ENCODE measurements at places on chromosomes 3 and 15. TPM values are rescaled to one million over a fixed set of nuclear protein-coding genes. Genes with fewer than 3 reads are reported as not detected.

PLA2G4D gene
- under 0.01 TPM for total RNA-seq

XCR1 gene
- total RNA-seq = not detected

MYO5C gene
- total RNA-seq = 1.6 TPM

LRRC3B gene
- 39.9 TPM for total RNA-seq

STT3B gene
- total RNA-seq = 190 TPM

ZBTB47 gene
- 19.6 TPM for total RNA-seq

SLCO2A1 gene
- total RNA-seq = under 0.01 TPM

DNA sequence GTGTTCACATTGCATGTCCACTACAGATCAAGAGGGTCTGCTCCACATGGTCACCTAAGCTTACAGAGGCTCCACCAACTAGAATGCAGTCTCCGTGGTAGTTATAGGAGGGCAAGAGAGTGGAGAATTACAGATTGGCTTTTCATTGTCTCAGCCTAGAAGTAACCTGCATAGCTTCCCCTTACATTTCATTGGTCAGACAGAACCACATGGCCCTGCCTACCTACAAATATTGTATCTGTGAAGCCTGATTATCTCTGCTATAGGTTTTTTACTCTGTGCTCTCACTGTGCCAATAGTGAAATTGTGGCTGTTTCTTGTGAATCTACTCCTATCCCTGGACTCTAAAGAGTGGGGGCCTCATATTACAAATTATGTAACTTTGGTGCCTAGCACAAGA, 2.5 kb upstream of the TLNRD1 start:
- DNase-seq = no peak

DNA sequence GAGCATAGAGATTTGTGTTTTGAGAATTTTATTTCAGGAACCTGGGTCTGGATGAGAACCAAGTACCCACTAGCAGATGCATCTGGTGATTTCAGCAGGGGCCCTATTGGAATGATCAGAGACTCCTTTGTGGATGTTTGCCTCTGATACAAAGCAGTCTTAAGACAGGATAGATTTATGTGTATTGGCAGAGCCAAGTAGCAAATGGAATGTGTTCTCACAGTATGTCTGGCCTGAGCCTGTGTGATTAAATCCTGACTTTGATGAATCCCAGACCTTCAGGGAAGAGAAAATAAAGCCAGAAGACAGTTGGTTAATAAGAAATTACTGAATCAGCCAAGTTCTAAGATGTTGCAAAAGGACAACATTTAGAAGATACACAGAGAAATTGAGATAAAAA, 755.5 kb upstream of the SEMA6D start:
- DNase-seq = no peak

DNA sequence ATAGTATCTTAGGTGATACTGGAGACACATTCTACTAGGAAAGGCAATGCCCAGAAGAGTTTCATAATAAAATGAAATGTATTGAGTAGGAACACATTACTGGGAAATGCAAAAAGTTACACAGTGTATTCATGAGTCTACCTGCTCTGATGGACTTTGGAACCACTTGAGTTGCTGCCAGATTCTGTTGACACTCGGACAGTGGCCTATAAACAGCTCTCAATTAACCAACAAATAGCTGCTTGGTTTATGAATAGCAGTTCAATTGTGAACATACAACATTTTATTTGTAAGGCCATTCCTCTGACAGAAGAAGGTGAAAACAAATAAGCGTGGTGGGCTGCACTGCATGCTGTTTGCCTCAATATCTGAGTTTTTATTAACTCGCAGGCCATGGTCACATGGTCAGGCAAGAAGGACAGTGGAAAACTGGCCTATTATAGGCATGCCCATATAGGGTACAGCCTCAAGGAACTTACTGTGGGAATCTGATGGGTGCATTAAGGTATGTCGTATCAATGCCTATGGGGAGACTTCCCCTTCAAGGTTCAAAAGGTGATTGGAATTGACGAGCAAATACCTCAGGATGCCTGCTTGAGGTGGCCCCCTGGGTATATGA, 66.2 kb downstream of the C3orf80 start:
- DNase-seq = no peak

- no peak for DNase-seq
Measured at GRCh38 chr15:89077750-89078149, 10.5 kb upstream of the ABHD2 start.

DNA sequence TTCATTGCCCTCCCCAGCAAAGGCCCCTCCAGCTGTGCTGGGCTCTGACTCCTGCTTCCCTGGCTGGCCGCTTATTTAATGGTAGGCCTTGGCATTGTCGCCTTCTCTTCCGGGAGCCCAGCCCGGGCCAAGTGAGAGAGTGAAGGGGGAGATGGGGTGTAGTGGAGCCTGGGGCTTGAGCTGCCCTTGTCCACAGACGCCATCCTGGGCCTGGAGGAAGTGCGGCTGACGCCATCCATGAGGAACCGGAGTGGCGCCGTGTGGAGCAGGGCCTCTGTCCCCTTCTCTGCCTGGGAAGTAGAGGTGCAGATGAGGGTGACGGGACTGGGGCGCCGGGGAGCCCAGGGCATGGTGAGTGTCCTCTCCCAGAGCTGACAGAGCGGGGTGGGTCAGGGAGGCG, 3.3 kb downstream of the LMAN1L start:
- DNase-seq = no peak

- no peak for DNase-seq
Measured at GRCh38 chr3:165640970-165641369, 196.3 kb downstream of the BCHE start.

DNA sequence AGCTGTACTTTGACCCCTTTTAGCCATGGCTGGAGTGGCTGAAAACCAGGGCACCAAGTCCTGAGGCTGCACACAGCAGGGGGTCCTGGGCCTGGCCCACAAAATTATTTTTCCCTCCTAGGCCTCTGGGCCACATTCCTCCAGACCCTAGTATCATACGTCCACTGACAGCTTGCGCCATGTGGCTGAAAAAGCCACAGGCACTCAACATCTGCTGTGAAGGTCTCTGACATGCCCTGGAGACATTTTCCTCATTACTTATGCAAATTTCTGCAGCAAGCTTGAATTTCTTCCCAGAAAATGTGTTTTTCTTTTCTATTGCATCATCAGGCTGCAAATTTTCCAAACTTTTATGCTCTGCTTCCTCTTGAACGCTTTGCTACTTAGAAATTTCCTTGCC, 239.0 kb downstream of the SQOR start:
- DNase-seq = no peak

GRCh38 chr3:165532851-165533250, 304.4 kb downstream of the BCHE start:
- DNase-seq = no peak

DNA sequence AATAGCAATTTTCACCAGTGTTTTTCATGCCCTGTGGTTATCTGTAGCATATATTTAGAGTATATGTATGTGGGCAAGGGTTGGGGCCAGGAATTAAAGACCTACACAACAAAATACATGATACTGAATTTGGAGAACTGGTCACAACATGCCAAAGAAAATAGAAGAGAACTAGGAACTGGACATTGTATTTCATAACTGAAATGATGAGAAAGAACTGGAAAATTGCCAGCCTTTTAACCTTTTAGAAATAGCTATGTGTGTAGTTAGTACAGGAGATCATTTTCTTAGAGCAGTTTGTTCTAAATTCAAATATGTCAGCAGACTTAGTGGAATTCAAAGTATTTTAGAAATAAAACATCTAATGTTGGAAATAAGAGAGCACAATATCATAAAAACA, 227.1 kb upstream of the CGNL1 start:
- no peak for DNase-seq
